Mammary epithelial cell (primary cell): ENCODE measurements at places on chromosomes 7 and 10. TPM values are rescaled to one million over a fixed set of nuclear protein-coding genes. Genes with fewer than 3 reads are reported as not detected.

GRCh38 chr10:78196964-78197363 is 163.3 kb downstream of the RPS24 start:
- peak; percentile 95 for DNase-seq

GRCh38 chr7:37920849-37921805 is 687 bp downstream of the EPDR1 start:
- DNase-seq, result peak; percentile 23

DNA sequence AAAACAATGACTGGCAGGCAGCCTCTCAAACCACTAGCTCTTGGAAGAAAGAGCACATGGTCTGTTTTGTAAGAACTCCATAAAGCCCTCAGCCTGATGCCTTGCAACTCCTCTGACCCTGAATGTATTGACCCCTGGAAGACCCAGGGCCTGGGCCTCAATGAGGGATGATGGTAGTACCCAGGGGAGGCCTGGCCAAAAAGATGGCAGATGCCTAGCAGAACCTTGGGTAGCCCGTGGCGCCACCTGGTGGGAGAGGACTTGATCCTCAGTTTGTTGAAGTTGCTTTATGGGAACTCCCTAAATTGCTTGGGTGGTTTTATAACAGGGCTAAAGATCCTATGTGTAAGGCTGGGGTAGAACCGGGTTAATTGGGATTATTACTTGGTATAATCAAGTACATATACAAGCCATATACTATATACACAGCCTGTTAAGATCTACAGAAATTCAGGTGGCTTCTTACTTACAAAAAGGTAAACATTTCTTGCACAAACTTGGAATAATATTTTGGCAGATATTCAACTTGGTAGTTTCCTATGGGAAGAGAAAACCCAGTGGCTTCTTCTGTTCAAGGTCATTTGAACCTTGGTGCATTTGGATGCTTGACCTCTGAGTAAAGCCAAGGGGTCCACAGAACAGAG is 95.8 kb upstream of the CACUL1 start:
- DNase-seq, result peak; percentile 60

DNA sequence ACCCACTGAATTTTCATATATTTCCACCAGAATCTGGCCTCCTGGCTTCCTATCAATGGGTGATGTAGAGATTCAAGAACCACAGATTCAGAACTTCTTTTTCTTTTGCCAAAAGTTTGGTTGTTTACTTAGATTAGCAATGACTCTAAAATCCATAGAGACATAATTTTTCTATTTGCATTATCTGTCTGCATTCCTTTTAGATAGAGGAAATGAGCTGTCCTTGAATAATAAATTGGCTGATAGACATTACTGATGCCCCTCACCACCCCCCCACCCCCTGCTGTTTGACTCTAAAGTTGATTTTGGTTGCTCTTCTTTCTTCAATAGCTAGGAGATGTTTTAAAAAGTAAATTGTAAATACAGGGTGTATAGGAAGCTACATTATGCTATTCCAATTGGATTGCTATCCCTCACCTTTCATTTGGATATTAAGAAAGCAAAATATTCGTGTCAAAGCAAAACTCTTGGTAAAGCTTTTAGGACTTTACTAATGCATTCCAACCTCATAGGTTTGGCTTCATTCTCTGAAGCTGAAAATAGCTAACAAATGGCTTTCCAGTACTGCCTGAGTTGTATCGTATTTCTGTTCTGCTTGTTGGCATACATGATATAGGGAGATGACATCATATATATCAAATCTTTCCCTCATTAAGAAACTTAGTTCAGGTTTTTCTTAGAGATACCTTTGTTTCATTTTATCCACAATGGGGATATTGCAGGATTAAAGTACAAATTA is 606.0 kb downstream of the ARL4A start:
- no peak for DNase-seq

DNA sequence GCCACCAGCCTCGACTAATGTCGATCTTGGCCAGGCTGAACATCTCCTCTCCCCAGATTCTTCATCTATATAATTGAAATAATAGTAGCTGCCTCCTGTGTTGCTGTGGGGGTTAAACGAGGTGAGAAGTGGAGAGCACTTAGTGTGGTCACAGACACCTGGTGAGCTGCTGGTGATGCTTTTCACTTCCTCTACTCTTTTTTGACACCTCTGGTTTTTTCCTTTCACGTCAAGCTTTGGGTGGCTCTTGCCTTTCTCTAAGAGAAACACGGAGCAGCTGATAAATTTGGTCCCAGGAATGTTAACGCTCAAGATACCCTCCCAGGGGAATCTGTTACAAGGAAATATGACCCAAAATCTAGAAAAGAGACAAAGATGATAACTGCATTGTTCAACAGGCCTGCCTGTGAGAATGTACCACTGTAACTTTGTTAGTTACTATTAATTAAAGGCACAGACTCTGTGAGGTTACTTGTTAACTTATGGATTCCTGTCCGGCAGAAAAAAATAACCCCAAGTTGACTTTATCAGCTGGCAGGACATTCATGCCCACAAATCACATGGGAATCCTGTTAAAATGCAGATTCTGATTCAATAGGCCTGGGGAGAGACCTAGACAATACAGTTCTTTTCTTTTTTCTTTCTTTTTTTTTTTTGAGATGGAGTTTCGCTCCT is 9.5 kb upstream of the NPFFR1 start:
- DNase-seq, result no peak

LLCFC1 gene
- not detected in 2 replicates for total RNA-seq

PLEKHS1 gene
- total RNA-seq, result not detected in 2 replicates
